ENCODE measurements at places on chromosomes 12 and 14.

- DNase-seq: peak; percentile 57
Observed at GRCh38 chr14:88233915-88234314, 89.2 kb downstream of the KCNK10 start.

- DNase-seq: no peak
Observed at GRCh38 chr12:72734581-72734980, 462.4 kb downstream of the TRHDE start.

GRCh38 chr12:130083002-130083401 lies 79.3 kb upstream of the FZD10 start:
- DNase-seq: no peak

- no peak for DNase-seq
Observed at GRCh38 chr12:8667270-8667669, 4.6 kb upstream of the MFAP5 start.

DNA sequence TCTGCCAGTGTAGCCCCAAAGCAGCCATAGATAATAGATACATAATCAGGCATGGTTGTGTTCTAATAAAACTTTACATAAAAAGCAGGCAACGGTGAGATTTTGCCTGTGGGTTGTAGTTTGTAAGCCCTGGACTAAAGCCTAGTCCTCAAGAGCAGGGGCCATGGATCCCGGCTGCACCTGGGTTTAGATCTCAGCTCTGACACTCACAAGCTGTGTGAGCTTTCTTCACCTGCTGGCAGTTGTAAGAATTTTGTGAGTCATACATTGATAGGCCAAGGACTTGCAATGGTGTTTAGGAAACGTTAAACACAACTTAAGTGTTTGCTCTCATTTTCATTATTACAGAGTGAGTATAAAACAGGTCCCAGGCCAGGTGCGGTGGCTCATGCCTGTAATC lies 395.8 kb upstream of the TBX3 start:
- no peak for DNase-seq

DNA sequence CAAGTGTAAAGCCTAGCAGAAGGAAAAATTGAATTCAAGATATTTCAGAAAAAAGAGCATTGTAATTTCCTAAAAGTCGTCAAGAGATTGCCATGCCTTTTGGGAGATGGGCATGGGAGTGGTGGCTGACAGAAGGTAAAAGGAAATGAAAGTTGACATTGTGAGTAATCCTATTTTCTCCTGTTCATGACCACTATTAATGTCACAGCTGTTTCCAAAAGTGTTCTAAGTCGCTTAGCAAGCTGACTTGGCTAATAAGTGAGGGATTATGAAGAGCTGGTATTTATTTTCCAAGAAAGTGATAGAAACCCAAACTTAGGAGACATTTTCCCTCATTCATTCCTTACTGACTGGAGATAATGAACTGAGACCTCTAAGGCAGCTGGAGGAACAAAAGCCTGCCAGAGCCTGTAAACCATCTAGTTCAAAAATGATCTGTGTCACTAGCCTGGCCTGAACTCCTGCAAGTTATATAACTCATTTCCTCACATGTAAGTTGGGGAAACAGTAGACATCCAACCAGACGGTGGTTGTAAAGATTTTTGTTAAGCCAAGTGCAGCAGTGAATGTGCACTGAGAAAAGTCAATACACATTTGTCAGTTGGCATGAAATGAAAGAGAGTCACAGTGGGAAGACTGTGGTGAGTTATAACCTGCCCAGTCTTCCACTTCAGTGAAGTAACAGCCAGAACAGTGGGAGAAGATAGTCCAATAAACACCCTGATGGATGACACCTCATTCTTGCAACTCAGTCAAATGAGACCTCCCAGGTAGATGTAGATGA lies 75.8 kb downstream of the DIO2 start:
- DNase-seq: no peak

GRCh38 chr12:44738051-44738450 lies 138.1 kb downstream of the NELL2 start:
- no peak for DNase-seq

DNA sequence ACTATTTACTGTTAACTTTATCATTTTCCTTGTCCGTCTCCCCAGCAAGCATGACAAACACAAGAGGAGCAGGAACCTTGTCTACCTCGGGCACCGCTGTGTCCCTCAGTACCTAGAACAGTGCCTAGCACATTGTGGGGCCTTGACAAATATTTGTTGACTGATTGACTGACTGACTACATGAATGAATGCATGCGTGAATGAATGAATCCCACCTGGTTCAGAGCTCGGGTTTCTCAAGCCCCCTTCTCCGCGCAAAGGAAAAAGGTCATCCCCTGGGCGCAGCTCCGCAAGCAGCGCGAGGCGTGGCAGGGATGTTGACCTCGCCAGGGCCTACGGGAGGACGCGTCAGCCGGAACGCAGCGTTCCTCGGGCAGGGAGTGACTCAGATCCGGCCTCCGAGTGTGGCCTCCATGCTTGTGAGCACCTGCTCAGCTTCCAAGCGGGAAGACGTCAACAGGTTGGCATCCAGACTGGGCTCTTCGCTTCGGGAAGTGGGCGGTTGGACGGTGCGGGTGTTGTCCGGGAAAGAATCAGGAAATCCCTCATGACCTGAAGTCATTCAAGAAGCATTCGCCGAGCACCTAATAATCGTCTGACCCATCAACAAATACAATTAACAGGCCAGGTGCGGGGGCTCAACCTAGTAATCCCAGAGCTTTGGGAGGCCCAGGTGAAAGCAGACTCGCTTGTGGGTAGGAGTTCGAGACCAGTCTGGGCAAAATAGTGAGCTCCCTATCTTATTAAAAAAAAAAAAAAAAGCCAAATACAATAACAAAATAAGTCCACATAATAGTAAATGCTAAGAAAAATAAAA lies 13.9 kb upstream of the UBC start:
- no peak for DNase-seq

- DNase-seq: no peak
Observed at GRCh38 chr12:85466890-85467289, 186.9 kb downstream of the ALX1 start.

DNA sequence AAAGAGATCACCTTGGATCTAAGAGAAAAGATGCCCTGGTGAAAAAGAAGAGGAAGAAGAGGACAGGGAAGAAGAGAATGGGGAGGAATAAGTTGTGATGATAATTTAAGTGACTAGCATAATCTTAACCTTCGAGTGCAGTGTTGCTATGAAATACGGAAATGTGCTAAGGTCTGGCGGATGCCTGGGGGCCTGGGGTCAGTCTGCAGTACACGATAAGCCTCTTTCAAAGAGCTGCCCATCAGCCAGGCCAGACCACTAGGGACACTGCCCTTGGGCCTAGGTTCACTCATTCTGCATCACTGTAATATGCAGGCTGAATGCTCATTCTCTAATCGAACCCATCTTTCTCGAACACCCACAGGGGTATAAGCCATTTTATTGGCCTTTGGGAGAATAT lies 83.4 kb downstream of the PLEKHG3 start:
- DNase-seq: no peak

- no peak for DNase-seq
Observed at GRCh38 chr12:91327131-91327530, 144.5 kb upstream of the DCN start.

DNA sequence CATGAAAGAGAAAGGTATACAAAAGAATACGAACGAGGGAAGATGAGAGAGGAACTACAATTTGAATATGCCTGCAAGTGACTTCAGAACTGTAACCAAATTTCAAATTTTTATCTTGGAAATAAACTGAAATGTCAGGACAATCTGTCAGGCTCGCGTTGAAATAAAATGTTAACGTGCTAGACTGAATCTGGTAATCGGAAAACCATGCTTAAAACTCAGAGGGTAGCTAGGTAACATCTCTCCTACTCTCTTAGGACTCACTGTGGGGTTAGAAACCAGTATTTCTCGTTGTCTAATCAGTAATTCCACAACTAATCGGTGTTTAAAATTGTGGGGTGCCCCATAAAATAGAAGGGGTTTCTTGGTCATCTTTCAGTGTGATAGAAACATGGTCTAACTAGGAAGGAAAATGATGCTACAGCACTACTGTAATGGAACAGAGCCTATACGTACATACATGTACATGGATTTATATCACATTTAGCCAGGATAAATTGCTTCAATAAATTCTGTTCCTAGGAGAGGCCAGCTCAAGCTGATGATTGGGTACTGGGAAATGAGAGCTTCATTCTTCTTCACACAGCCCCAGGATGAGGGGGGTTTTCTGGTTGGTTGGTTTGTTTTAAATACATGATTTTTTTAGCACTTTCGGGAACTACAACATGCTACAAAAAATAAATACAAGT lies 23.9 kb downstream of the ATF7 start:
- no peak for DNase-seq

DNA sequence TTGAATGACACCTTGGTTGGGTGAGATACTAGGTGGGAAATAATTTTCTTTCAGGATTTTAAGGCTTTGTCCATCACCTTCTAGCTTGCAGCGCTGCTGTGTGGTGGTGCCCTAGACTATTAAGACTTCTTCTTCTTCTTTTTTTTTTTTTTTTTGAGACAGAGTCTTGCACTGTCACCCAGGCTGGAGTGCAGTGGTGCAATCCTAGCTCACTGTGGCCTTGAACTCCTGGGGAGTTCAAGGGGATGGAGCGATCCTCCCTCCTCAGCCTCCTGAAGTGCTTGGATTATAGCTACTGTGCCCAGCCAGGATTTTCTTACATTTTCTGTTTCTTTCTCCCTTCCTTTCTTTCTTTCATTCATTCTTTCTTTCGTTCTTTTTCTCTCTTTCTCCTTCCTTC lies 10.3 kb upstream of the MTA1 start:
- no peak for DNase-seq

- DNase-seq: no peak
Observed at GRCh38 chr12:31562594-31563328, 28.2 kb downstream of the DENND5B start.

DNA sequence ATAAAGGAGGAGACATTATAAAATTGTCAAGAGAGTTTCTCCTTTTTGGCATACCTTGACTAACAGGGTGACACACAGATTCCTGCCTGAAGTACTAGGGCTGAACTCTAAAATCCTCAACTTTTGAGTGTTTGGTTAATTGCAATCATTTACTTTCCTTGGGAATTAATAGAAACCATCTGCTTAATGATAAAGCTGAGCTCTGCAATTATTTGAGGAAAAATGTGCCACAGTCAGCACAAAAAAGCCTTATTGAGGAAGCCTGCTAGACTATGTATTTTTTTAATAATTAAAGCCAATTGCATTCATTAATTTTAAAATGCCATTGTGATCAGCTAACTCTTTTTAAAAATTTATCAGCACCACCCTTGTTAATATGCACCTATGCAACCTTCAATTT lies 38.7 kb downstream of the PRICKLE1 start:
- no peak for DNase-seq

- no peak for DNase-seq
Observed at GRCh38 chr12:6955108-6956020, 4.2 kb downstream of the PTPN6 start.

DNA sequence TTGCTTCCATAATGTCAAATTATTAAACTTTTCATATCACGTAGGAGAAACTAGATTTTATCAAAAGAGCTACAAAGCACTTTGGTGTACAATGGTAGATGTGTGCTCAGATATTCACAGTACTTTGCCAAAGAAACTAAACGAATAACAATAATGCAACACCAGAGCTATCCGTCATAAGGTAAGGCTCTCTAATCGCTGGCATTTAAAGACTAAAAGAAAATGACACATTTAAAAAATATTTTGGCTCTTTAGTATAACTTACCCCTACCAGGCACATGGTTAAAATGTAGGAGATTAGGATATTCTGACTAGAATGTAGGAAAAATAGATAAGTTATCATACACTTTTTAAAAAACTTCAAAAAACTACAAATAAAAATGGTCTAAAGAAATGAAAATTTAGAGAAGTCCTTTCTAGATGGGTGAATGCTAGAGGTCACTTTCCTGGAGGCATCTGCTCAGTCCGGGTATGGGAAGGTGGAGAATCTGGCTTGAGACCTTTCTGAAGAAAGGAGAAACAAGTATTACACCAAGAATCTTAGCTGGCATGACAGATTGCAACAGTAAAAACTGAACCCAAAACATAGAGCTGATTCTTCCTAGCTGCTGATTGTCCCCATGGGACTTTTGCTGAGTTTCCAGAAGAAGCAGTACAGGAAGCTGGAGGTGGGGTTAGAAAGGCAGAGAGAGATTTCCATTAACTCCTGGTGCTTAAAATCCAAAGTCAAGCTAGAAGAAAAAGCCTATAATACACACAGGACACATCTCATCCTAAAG lies 67.9 kb downstream of the FAR2 start:
- no peak for DNase-seq

GRCh38 chr14:83830316-83830715 lies 1699.6 kb upstream of the FLRT2 start:
- DNase-seq: no peak

DNA sequence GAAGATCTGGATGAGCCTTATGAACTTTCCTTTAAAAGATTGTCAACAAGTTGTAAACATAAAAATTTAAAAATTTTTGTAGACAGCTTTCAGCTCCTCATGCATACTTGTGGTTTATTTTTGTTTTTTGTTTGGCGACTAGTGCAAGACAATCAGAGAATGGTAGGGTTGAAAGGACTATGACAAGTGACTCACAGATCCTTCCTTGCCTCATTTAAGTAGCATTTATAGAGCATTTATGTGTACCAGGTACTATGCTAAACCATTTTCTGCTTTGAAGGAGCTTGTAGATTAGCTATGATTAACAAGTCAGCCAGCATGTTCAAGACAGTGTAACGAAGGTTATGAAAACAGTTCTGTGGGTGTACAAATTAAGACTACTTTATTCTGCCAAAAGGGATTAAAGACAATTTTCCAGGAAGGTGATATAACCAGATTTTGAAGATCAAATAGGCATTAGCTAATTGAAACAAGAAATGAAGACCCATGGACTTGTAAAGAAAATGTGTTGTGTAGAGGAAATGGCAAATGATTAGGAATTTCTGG lies 122.0 kb downstream of the PCNX1 start:
- DNase-seq: no peak

- DNase-seq: no peak
Observed at GRCh38 chr14:106209755-106210154, 683.4 kb downstream of the TMEM121 start.

- DNase-seq: no peak
Observed at GRCh38 chr14:53885136-53885640, 71.4 kb downstream of the BMP4 start.

GRCh38 chr12:12474471-12474928 lies 88.2 kb downstream of the DUSP16 start:
- no peak for DNase-seq

GRCh38 chr12:51264297-51264696 lies 5.9 kb downstream of the SMAGP start:
- no peak for DNase-seq

DNA sequence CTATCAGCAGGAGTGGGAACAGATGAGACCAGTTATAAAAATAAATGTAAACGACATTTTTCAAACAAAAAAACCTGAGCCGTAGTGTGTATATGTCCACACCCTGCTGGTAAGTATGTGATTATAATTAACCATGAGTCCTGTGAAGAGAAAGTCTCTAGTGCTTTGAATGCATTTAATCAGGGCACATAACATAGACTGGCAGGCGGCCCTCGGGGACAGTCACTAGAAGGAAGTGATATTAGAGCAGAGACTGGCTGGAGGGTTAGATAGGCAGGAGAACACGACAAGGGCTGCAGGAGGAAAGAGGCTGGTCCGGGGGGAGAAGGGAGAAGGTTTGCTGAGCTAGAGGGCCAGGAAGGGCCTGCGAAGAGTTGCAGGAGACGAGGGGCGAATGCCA lies 23.8 kb upstream of the ELK3 start:
- no peak for DNase-seq

All from islet precursor cell (in vitro differentiated cells).